ENCODE measurements at places on chromosomes 6 and 20. TPM values are rescaled to one million over a fixed set of nuclear protein-coding genes. Genes with fewer than 3 reads are reported as not detected.

CARMIL1 gene
- total RNA-seq: 2.1 TPM

CTCFL gene
- total RNA-seq: not detected

DNAH8 gene
- total RNA-seq: 0.02 TPM

PXDC1 gene
- 0.11 TPM for total RNA-seq

HIVEP1 gene
- total RNA-seq: 20.7 TPM

IL20RA gene
- total RNA-seq: not detected

TSPO2 gene
- total RNA-seq: not detected

LTV1 gene
- total RNA-seq: 31.7 TPM

DCDC2 gene
- total RNA-seq: not detected

FILIP1 gene
- not detected for total RNA-seq

NDRG3 gene
- total RNA-seq: 33.2 TPM

LINC00237 gene
- total RNA-seq: not detected

ZNF334 gene
- 1.3 TPM for total RNA-seq

RIMS4 gene
- total RNA-seq: not detected

NFATC2 gene
- 63.6 TPM for total RNA-seq

TNFRSF21 gene
- 0.20 TPM for total RNA-seq

GMNN gene
- 66.6 TPM for total RNA-seq

CYP24A1 gene
- total RNA-seq: not detected

HLA-DQA1 gene
- 21.5 TPM for total RNA-seq

COMMD7 gene
- 68.4 TPM for total RNA-seq

ME1 gene
- total RNA-seq: not detected

LHFPL5 gene
- total RNA-seq: not detected

GRIK2 gene
- not detected for total RNA-seq

OPRL1 gene
- total RNA-seq: 0.70 TPM

SLC22A16 gene
- total RNA-seq: 0.18 TPM

HM13 gene
- 189 TPM for total RNA-seq

SESN1 gene
- total RNA-seq: 14.4 TPM

GRM1 gene
- total RNA-seq: not detected

ZFAND3 gene
- 38.3 TPM for total RNA-seq

NRN1 gene
- total RNA-seq: 0.86 TPM

PFDN4 gene
- 30.4 TPM for total RNA-seq

ISM1 gene
- 3.0 TPM for total RNA-seq

PKIB gene
- 0.36 TPM for total RNA-seq

RNF217 gene
- 0.80 TPM for total RNA-seq

SIRPA gene
- total RNA-seq: 0.05 TPM

RIPPLY2 gene
- not detected for total RNA-seq

SIRPB1 gene
- total RNA-seq: 2.0 TPM

KCNK5 gene
- total RNA-seq: 10.9 TPM

LGSN gene
- total RNA-seq: not detected

TPD52L1 gene
- not detected for total RNA-seq

SLC22A2 gene
- not detected for total RNA-seq

CD109 gene
- total RNA-seq: 18.6 TPM

ZBTB2 gene
- 26.7 TPM for total RNA-seq

GHRH gene
- total RNA-seq: not detected

DDAH2 gene
- total RNA-seq: 12.2 TPM
